ENCODE measurements at places on chromosomes 7 and 10.
A peak's percentile ranks its signal among the peaks of the same experiment; 100 is the strongest.

GRCh38 chr10:114856544-114857287, 35.1 kb downstream of the FHIP2A start:
- peak; percentile 83 for DNase-seq

DNA sequence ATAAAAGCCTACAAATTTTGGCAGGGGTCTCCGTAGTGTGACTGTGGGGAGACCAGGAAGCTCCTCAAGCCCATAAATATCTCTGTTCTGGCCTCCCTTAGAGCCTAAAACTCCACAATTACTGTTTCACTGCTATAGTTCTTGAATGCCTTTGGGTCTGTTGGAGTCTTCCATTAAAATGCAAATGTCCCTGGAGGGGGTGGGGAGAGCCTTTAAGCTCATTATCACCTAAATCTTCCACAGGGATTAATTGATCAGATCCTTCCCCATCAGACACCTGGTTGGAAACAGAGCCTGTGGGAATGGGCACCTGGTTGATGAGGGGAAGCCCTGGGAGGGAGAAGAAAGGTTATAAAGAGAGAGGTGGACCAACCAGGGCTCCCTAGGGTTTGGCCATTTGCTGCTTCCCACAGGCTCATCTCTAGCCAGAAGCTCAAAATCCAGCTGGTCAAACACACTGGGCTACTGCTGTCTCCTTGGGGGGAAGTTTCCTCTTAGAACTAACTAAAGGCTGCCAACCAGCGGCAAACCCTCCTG, 718.2 kb downstream of the LRMDA start:
- DNase-seq: no peak

GRCh38 chr7:5296611-5297226, 14.0 kb downstream of the SLC29A4 start:
- DNase-seq: no peak

- no peak for DNase-seq
Measured at GRCh38 chr7:101870361-101871062, 53.1 kb downstream of the CUX1 start.

DNA sequence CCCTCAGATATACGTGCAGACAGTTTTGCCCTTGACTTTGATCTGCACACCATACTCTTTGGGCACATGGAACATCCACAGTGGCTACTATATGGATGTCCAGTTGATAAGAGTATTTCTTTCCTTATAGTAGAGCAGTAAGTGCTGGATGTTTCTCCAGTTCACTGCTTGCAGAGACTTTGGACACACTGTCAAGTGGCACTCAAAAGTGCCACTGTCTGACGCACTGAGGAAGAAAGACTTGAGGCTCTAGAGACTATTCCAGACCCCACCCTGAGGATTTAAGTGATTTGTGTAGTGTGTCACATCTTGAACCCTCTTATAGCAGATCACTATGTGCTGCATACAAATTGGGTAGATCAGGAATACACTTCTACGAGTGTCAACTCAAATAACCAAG, 179.1 kb downstream of the GNAI1 start:
- DNase-seq: no peak

DNA sequence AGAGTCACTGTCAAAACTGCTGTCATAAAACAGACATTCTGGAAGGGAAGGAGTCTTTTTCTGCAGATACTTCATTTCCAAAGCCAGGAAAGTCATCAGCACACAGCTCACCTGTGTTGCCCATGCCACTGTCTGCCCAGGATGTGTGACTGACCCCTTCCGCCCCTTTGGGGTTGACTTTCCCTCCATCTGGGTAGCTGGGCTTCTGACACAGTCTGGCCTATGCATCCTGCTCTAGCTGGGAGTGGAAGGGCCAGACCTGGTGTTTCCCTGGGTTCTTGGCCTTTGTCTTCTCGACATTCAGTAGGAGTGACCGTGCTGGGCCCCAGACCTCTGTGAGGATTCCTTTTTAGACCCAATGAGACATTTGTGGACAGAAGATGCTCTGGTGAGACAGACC, 378.9 kb upstream of the NUPR2 start:
- no peak for DNase-seq

GRCh38 chr10:28298951-28299350, 3.9 kb downstream of the MPP7 start:
- DNase-seq: no peak

GRCh38 chr7:129958643-129959470, 6.1 kb upstream of the UBE2H start:
- peak; percentile 89 for DNase-seq

GRCh38 chr7:23915236-23915635, 205.2 kb downstream of the STK31 start:
- no peak for DNase-seq

DNA sequence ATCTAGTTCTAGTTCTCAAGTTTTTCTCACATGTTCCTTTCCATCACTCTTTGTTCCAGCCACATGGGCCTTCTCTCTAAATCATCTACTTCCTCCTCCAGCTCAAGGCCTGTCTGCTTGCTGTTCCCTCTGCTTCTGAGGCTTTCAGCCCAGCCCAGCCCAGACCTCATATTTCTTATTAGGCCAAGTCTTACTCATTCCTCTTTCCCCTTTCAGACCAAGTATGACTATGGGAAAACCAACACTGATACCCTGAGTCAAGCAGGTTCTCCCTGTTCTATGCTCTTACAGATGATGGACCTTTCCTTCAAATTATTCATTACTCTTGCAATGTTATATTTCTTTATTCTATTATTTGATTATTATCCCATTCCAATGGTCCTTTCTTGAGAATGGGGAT, 80.3 kb upstream of the SEM1 start:
- no peak for DNase-seq

GRCh38 chr7:152145853-152146466, 120.5 kb downstream of the GALNT11 start:
- peak; percentile 70 for DNase-seq

DNA sequence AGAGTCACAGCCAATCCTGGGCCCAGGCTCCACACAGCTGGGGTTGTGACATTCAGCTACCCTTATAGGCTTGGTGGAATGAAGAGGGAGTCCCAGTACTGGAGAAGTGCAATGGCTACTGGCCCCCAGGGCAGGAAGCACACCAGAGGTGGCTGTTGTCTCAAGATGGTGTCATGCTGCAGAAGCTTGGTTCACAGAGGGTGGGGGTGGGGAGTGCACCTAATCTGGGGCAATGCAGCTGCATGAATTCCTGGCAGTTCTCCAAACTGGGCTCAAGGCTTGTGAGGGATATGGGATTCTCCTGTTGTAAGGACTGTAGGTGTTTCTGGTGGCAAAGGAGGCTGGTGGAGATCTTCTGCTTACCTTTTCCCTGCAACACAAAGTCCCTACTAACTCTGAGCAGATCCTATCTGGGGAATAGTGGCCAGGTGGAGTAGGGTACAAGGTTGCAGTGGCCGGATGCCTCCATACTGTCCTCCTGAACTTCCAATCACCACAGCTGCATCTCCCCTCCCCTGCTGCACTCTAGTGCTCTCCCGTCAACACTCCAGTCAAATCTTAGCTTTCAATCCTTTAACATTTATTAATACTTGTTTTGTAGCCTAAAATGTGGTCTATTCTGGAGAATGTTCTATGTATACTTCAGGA, 27.4 kb upstream of the PLA2G12B start:
- DNase-seq: no peak

DNA sequence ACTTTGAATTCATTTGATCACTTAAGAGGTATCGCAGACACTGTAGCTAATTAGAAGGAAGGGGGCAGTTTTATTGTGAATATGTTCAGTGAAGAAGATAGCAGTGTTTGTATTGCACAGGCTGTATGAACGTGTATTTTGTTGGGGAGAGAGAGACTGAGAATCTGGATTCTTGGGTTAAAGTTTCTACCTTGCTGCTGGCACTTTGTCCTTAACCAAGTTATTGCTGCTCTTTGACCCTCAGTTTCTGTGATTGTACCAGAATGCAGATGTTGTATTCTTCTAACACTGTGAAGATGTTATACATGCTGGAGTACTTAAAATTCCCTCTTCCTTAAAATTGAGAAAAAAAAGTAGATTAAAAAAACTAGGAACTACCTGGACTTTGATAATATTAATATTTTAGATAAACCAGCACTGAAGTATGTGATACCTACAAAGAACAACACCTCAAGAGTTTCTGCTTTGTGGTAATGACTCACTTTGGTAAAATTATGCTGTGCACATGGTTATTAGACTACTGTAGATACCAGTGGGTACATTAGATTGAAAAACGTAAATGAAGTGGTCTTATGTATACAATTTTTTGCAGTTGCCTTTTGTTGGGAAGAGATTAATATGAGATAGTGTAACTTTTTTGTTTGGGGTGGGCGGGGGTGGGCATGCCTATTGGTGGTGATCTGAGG, 321.3 kb downstream of the AUTS2 start:
- DNase-seq: no peak

DNA sequence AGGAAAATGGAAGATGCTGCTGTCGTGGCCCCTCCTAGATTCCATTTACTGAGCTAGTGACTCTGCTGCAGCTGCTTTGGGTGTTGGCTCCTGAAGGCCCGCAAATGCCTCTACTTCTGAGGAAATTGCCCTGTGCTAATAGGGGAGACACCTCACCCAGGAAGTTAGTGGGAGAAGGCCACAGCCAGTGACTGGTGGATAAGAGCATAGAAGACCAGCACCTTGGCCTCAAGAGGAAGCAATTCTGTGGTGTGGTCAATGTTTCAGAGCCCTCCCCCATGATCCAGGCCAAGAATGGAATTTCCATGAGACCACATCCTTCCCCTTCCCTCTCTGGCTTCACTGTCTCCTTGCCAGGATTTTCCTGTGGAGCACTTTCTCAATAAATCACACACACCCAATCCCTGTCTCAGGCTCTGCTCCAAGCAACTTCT, 25.0 kb upstream of the FZD1 start:
- DNase-seq: peak; percentile 71

DNA sequence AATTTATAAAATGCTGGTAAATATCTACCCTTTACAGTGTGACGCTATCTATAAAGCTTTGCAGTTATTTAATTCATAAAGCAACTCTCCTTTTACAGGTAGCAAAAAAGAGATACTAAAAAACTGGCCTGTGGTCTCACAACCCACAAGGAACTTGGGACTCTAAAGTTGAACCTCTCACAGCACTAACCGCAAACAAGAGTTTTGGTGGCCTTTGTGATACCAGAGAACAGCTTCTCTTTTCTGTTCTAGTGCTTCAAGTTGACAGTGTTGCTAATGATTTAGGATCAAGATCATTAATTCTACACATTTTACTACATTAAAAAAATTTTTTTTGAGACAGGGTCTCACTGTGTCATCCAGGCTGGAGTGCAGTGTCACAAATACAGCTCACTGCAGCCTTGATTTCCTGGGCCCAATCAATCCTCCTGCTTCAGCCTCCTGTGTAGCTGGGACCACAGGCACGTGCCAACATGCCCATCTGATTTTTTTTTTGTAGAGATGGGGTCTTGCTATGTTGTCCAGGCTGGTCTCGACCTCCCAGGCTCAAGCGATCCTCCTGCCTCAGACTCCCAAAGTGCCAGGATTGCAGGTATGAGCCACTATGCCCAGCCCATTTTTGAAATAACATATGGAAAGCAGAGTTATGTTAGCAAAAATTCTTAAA, 56.0 kb upstream of the ST8SIA6 start:
- no peak for DNase-seq

DNA sequence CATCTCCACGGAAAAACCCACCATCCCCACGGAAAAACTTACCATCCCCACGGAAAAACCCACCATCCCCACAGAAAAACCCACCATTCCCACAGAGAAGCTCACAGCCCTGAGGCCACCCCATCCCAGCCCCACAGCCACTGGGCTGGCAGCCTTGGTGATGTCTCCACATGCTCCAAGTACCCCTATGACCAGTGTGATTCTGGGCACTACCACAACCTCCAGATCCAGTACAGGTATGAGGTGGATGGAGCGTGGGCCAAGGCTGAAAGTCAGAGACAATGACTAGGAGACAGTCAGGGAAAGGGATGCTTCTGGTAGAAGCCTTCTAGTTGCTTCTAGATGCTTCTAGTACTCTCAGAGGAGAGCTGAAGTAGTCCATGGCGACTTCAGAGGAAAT, 19.6 kb downstream of the ZAN start:
- no peak for DNase-seq

GRCh38 chr10:35453855-35454532, 117.7 kb downstream of the CCNY start:
- DNase-seq: peak; percentile 47

DNA sequence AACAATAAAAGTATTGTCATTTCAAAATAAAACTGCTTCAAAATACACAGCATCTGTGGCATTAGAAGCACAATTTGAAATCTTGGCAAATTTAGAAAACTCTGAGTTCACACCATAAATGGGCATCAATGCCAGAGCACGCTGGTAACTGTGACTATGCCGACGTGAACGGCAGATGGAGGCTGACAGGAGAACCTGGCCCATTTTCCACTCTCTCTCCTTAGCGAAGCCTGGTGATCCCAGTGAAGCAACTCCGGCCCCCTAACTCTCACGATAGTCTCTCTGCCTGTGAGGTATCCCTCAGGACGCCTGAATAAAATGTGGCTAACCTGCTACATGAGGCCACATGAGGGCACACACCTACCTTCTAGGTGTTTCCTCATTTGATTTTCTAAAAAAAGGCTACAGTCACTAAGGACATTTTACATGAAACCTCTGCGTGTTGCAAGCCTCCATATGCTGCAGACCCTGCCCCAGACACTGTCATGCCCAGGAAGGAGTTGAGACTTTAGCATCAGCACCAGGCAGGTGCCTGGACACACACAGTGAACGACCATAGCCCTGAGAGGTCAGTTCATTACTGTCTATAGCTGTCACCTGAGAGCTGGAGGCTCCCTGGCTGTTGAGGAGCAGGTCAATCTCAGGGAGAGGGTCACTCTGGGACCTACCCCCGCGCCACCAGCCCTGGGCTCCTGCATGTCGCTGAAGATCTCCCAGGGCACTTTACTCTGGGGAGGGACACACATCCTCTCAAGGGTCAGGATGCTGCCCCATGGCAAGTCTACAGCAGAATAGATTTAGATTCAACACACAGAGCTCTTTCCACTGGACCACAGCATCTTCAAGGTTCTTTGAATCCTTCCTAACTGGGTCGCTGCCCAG, 62.9 kb upstream of the CAMK2B start:
- no peak for DNase-seq

DNA sequence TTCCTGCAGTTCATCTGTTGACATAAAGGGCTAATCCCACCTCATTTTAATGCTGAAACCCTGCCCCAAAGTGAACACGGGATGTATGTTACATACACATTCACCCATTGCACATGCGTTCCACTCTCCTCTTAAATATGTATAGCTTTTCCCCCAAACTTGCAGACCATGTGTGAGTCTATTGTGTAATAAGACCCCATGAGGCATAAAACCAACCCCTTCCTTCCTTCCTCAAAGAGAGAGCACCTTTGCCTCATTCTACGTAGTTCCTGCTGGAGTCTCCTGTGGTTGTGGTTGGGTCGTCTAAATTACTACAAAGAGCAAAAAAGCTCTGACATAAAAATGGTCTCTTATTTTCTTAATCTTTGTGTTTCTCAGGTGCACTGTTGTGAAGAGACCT, 345.7 kb upstream of the KLF6 start:
- no peak for DNase-seq

DNA sequence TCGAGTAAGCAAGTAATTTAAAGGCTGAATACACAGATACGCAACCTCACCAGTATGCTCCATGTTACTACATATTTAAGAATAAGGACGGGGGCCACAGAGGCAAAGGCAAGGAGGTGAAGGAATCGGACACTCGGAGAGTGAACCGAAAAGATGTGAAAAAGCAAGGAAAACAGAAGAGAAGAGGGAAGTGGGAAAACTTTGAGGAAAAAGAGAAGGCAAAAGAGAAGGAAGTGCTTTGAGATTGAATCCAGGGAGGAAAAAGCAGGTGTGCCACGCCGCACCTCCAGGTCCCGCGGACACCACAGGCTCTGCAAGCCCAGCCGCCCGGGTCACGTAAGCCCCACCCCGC, 367 bp upstream of the AVL9 start:
- no peak for DNase-seq

- DNase-seq: no peak
Measured at GRCh38 chr7:120327054-120327453, 54.1 kb downstream of the KCND2 start.

Data from brain microvascular endothelial cell (primary cell).